H1 (cell line): ENCODE measurements at places on chromosomes 2 and 18.

DNA sequence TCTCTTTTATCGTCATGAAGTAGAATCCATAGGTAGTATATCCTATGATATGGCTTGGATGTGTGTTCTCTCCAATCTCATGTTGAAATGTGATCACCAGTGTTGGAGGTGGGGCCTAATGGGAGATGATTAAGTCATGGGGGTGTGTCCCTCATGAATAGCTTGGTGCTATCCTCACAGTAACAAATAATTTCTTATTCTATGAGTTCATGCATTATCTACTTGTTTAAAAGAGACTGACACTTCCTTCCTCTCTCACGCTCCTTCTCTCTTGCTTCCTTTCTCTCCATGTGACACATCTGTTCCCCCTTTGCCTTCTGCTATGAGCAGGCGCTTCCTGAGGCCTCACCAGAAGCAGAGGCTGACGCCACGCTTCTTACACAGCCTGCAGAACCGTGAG lies 165.6 kb downstream of the MREG start:
- DNase-seq: no peak

- no peak for DNase-seq
Observed at GRCh38 chr2:191625016-191625415, 52.9 kb upstream of the NABP1 start.

GRCh38 chr2:84022810-84023431 lies 436.2 kb downstream of the SUCLG1 start:
- no peak for DNase-seq

GRCh38 chr2:156585457-156585856 lies 149.3 kb downstream of the GPD2 start:
- no peak for DNase-seq

GRCh38 chr2:74375838-74376237 lies 4.3 kb downstream of the DCTN1 start:
- DNase-seq: no peak

- no peak for DNase-seq
Observed at GRCh38 chr2:54967269-54967668, 83.0 kb downstream of the RTN4 start.

DNA sequence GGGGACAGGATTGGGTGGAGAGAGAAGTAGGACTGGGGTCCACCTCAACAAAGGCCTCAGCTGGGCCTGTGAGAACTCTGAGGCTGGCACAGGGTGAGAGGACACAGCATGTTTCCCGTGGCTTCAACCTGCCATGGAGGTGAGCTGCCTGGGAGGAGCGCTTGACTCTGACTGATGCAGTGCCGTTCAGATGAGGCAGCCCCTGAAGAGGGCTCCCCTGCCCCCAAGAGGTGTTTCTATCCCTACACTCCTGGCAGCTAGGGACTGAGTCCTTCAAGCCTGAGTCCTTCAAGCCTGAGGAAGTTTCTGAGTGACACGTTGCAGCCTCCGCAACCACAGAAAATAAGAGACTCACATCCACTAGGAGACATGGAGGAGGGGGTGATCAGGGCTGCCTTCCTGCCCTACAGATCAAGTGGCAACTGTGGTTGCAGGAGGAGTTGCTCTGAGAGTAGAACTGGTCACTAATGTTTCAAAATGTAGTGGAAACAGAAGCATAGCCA lies 49.6 kb upstream of the TMEM177 start:
- no peak for DNase-seq

- DNase-seq: no peak
Observed at GRCh38 chr2:181300600-181301291, 156.4 kb upstream of the ITGA4 start.

DNA sequence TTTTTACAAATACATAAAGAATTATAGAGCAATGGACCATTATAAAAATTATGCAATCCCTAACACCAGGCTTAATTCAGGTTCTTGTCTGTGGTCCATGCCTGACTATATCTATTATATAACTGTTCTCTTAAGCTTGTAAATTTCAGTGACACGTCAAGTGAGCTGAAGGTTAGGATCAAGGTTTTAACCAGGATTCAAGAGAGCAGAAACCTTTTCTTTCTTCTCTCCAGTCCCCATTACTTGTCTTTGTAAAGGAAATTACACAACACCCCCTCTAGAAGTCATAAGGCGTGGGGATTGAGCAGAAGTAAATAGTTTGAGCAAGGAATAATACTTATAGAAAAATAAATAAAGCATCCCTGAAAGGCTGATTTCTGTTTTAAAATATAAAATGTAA lies 122.0 kb downstream of the ZNF521 start:
- DNase-seq: no peak
